Caki2 (cell line): ENCODE measurements at places on chromosomes 11 and 22.

- no peak for DNase-seq
Measured at GRCh38 chr22:48881326-48881980, 946.2 kb downstream of the BRD1 start.

DNA sequence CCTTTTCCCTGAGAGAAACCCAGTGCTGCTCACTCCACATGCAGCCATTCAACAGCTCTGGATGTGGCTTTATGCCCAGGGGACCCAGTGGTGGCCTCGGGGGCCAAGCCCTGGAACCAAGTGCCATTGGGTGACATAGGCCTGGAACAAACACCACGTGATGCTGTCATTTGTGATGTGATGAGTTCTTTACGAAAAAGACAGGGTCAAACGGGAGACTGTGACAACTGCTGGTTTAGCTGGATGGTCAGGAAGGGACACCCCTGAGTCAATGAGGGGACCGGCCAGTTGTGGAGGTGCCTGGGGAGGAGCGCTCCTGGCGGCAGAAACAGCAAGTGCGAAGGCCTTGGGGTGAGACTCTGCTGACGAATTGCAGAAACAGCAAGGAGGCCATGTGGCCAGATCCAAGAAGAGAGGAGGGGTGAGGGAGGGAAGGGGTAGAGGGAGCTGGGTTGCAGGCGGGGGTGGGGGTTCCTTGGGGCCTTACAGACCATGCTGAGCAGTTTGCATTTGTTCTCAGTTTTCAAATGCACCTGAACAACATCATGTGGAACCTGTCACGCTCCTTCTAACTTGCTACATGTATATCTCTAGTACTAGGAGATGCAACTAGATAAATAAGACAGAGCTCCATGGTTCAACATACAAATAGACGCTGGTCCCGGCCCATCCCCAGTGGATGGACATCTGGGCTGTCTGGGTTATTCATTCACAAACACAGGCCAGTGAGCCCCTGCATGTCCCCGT lies 56.1 kb downstream of the IGLL5 start:
- no peak for DNase-seq

DNA sequence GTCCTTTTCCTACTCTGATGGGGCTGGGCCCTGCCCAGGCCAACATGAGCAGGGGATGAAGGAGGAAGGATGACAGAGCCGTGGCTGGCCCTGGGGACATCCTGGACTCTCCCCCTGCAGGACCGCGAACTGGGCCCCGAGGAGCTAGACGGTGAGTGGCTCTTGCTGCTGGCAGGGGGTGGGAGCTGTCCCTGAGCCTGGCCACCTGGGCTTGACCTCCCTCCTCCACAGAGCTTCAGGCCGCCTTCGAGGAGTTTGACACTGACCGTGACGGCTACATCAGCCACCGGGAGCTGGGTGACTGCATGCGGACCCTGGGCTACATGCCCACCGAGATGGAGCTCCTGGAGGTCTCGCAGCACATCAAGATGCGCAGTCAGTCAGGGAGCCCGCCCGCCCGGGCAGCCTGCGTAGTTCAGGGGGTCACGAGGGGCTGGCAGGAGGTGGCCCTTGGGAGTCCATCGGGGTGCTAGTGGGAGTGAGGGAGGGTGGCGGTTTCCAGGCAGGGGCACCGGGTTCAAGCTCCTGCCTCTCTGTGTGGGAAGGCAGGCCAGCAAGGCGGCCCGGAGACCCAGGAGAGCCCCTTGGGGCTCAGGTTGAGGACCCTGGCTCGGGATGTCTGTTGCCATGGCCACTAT lies 1.0 kb downstream of the CABP4 start:
- DNase-seq: no peak

GRCh38 chr11:14445542-14446530 lies 53.8 kb downstream of the COPB1 start:
- no peak for DNase-seq

- no peak for DNase-seq
Measured at GRCh38 chr11:73982595-73982989, at the start of gene UCP2. Gene UCP2 (minus strand): TSS chr11:73982843. CDS start chr11:73978378, 4,465 bp downstream.
